ENCODE measurements at places on chromosomes 7 and 10. TPM values are rescaled to one million over a fixed set of nuclear protein-coding genes. Genes with fewer than 3 reads are reported as not detected.

DNA sequence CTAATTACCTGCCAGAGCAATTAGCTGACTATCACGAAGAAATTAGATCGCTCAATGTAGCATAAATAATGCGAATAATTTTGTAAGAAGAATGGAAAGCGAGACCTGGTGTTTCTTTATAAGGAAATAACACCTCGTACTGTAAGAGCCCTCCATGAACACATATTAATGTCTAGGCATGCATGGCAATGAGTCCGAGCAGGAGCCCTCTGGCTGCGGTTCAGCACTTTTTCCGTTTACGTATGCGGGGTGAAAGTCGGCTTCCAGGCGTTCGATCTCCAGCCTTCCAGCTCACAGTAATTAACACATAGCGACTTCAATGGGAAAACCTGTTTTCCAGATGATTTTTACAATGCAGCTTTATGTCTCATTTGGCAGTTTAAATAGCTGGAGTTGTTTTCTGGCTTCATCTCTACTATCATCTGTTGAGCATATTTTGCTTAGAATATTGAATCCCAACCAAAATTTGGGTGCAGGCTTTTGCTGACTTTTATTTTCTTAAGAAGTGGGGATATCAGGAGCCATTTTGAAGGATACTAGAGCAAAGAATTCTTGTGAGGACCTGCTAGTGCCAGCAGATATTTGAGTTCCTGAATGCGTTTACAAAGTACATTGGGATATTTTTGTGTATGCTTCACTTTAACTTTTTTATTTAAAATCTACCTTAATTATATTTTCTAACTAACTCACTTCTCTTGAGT is 7.2 kb upstream of the SP8 start:
- DNase-seq: no peak

DNA sequence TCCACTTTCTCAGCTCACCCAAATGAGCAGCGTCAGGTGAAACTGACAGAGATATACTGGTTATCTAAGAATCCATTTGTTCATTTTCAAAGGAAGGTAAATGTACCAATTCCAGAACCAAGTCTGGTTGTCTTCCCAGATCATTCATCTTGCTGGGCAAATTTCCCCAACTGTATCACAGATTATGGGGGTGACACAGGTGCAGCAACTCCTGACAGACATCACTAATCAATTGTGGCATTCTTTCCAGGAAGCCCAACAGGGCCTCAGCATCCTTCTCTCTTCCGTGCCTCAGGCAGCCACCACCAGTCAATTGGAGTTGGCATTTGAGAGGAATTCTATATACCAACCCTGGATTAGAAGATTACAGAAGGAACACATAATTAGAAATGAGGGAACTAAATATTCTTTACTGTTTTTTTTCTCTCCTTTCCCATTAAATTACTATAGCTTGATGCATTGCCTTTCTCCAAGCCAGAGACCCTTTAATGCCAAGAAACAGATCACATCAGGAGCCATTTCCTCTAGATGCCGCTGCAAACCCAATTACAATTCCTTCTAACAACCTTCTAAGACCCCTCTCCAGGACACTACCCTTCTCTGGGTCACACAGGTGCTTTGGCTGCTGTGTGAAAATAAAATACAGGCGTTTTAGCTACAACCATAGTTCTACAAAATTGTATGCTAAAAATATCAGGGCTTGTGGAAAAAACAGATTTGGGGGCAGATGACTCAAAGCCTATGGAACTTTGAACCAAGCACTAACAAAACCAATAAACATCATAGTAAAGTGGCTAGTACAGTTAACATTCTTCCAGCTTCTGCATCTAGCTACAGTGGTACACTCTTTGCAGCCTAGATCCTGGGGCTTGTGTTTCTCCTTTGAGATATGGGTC is 291.6 kb downstream of the RNLS start:
- DNase-seq: no peak

- DNase-seq: peak; percentile 21
Observed at GRCh38 chr10:125010362-125010761, 68.4 kb downstream of the ZRANB1 start.

Gene ERVW-1
- polyA plus RNA-seq: 0.07 TPM

DNA sequence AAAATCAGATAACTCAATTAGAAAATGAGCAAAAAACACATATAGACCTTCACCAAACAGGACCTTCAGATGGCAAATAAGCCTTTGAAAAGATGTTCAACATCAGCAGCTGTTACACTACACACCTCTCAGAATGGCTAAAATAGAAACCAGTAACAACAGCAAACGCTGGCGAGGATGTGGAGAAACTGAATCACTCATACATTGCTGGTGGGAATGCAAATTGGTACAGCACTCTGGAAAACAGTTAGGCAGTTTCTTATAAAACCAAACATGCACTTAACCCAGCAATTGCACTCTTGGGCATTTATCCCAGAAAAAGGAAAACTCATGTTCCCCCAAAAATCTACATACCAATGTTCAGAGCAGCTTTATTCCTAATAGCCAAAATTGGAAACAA is 37.7 kb upstream of the SMARCD3 start:
- no peak for DNase-seq

- no peak for DNase-seq
Observed at GRCh38 chr7:116111475-116111874, 80.9 kb upstream of the TFEC start.

Data from right cardiac atrium (tissue), 5 donors.